Left ventricle myocardium inferior (tissue), 1 donor: ENCODE measurements at places on chromosomes 2 and 18. TPM values are rescaled to one million over a fixed set of nuclear protein-coding genes. Genes with fewer than 3 reads are reported as not detected.

Gene BMP10
- 0.19 TPM for total RNA-seq

Gene SLC8A1
- total RNA-seq = 990 TPM

- H3K27ac ChIP-seq = no peak overlapping the region
- no peak for DNase-seq
- no peaks in the 10 kb centered on the region for H3K27me3 ChIP-seq
- no peaks in the 10 kb centered on the region for H3K36me3 ChIP-seq
Measured at GRCh38 chr2:15952451-15953146, 12.2 kb downstream of the MYCN start.

DNA sequence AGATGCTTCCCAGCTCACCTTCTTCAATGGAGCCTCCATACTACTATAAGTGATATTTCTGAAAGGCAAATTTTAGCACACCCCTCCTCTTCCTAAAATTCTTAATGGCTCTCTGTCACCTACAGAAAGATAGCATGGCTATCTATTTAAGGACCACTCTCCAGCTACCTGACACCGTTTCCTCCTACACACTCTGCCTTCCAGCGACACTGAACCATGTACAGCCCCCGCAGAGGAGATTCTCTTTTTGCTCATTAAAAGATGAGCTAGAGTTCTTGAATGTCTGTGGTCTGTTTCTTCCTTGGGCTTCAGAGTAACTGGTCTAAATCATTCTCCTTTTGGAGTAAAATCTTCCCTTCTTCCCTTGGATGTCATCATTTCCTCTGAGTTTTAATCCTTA is 38.4 kb upstream of the GAREM1 start:
- H3K4me1 ChIP-seq = no peaks in the 10 kb centered on the region
- H3K4me3 ChIP-seq = no peak overlapping the region
- DNase-seq = no peak

DNA sequence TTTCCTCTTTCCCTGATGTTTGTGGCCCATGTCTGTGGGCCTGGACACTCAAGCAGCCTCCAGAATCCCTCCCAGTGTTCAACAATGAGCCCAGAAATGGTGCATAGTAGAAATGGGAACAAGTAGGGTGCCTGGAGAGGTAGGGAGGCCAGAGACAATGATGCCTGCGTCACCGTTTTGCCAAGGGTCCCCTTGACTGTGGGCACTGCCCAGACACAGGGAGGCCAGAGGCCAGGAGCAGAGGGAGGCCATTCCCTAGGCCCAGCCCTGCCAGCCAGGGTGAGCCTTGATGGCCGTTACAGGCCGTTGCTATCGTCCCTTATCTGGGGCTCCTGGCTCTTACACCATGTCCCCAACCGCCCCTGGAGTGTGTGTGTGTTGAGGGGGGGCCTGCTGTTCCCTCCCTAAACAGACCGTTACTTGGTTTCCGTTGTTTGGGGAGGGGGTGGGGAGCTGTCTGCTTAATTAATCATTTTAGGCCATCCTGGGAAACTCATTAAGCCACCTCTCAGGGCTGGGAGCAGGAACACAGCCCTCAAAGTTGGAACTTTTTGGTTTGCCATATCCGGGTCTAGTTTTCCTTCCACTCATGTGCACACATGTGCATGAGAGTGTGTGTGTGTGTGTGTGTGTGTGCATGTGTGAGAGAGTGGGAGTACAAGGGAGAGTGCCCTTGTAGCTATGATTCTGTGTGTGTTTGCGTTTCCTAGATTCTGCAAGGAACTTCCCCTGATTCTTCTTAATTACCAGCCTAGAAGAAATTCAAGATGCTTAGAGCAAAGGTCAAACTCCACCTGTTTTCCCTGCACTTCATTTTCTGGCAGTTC is 135.2 kb upstream of the HAAO start:
- H3K4me1 ChIP-seq = peaks cover 100% of the 10 kb centered on the region
- DNase-seq = peak; percentile 62
- H3K36me3 ChIP-seq = no peaks in the 10 kb centered on the region

Gene ACTG2
- 1.6 TPM for total RNA-seq

Gene PAX3
- total RNA-seq = 0.30 TPM

DNA sequence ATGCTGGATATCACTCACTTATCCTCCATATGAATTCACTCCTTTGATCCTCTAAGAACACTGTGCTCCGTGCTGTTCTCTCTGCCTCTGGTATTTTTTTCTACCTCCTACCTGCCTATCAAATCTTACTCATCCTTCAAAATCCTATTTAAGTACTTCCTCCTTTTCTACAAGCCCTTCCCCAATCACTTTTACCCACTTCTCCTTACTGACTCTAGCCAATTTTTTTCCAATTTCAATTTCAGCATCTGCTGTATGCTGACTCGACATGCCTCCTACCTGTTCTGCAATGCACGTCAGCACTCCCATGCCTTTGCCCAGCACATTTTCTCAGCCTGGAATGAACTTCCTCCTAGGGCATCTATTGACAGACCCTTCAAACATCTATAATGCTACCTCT is 37.3 kb upstream of the LNPK start:
- H3K4me3 ChIP-seq = no peak overlapping the region
- no peaks in the 10 kb centered on the region for H3K36me3 ChIP-seq
- DNase-seq = no peak
- peaks cover 27% of the 10 kb centered on the region for H3K27me3 ChIP-seq
- no peak overlapping the region for H3K27ac ChIP-seq

Gene USP34
- total RNA-seq = 50.0 TPM

DNA sequence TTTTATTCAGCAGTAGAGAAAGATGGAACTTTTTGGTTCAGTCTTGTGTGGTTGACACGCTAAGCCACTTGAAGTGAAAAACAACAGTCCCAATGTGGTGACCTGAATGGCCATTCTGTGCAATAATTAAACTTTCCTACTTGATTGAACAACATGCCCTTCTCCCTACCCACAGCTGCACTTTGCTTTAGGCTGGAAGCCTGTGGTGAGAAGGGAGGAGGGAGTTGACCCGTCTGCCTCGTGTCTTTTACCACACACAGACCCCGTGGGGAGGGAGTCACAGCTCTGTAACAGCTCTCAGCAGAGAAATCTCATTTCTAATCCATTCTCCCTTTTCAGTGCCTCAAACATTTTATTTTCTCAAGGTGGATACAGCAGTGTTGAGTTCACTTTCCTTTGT is 138.2 kb upstream of the PKDCC start:
- H3K4me1 ChIP-seq = peaks cover 21% of the 10 kb centered on the region
- no peaks in the 10 kb centered on the region for H3K36me3 ChIP-seq
- no peaks in the 10 kb centered on the region for H3K27me3 ChIP-seq

DNA sequence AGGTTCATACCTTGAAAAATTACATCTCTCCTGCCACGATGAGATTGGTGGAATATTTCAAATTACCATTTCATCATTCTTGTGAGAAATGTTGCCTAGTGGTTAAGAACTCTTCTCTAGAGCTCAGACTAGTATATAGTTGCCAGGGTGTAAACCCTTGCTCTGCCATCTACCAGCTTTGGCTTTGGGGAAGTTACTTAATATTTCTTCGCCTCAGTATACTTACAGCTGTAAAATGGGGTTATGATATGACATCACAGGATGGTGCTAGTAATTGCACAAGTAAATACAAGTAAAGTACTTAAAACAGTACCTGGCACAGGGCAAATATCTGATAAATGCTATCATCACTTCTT is 1.5 kb downstream of the SPOPL start:
- peaks cover 74% of the 10 kb centered on the region for H3K4me1 ChIP-seq
- H3K27me3 ChIP-seq = no peaks in the 10 kb centered on the region
- H3K36me3 ChIP-seq = no peaks in the 10 kb centered on the region
- H3K27ac ChIP-seq = peak overlapping the region; percentile 95
- no peak for DNase-seq

DNA sequence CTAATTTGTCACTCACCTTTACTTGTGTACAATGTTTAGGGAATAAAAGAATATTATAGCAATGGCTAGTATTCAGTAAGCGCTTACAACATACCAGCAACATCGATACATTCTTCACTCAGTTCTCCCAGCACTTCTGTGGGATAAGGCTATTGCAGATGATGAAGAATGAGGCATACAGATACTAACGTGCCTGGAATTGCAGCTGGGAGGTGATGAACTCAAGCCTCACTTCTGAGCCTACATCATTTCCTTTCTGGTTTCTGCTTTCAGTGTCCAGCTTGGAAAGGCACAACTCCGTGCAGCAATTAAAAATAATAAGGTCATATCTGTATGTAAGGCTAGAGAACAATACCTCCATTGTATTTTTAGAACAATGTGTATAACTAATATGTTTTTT is 95.4 kb upstream of the AQP4 start:
- H3K4me3 ChIP-seq = no peak overlapping the region
- no peak for DNase-seq
- no peaks in the 10 kb centered on the region for H3K27me3 ChIP-seq
- H3K4me1 ChIP-seq = peaks cover 15% of the 10 kb centered on the region

Gene PJVK
- total RNA-seq = 0.91 TPM

Gene COL4A4
- total RNA-seq = 8.9 TPM

DNA sequence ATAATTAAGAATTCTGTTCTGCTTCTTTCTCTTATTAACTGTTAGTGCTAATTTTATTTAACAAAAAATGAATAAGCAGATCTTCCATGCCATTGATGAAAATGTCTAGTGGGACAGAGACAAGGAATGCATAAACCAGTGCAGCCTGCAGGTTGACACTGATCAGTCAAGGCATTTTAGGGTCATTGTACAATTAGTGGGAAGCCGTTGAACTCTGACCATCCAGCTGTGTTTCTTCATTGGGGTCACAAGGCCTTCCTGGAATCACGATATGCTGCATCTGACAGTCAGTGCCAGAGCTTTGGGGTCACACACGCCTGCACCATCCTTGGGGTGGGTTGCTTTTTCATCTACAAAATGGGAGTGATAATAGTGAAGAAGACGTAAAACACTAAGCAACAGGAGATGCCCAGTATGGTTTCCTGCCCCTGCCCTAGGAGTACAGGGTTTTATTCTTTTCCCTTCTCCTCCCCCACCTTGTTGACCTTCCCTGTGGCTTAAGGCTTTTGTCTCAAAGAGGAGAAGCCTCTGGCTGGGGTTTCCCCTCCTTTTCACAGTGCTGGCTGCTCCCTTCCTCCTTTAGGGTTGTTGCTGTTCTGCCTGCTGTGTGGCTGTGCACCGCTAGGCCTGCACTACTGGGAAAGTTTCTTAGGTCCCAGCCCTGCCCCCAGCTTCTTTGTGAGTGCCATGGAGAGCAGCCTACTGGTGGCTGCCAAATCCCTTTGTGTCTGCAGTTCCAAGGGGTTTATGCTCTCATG is 245.6 kb downstream of the TPGS2 start:
- no peak overlapping the region for H3K4me3 ChIP-seq
- no peaks in the 10 kb centered on the region for H3K27me3 ChIP-seq
- H3K36me3 ChIP-seq = no peaks in the 10 kb centered on the region

DNA sequence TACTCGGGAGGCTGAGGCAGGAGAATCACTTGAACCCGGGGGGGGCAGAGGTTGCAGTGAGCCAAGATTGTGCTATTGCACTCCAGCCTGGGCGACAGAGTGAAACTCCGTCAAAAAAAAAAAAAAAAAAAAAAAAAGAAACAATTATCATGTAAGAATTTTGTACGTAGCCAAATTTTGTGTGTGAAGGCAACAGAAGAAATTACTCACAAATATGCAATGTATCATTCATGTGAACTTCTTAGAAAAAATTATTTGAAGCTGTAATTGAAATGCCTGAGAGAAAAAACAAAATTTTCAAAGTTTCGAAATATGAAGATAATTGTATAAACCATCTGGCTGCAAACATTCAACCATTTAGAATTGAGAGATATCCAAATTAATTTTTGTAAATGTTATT is 204.8 kb upstream of the PARD3B start:
- H3K36me3 ChIP-seq = no peaks in the 10 kb centered on the region
- H3K4me1 ChIP-seq = no peaks in the 10 kb centered on the region
- H3K4me3 ChIP-seq = peak overlapping the region; percentile 20
- H3K27ac ChIP-seq = no peak overlapping the region
- no peak for DNase-seq

DNA sequence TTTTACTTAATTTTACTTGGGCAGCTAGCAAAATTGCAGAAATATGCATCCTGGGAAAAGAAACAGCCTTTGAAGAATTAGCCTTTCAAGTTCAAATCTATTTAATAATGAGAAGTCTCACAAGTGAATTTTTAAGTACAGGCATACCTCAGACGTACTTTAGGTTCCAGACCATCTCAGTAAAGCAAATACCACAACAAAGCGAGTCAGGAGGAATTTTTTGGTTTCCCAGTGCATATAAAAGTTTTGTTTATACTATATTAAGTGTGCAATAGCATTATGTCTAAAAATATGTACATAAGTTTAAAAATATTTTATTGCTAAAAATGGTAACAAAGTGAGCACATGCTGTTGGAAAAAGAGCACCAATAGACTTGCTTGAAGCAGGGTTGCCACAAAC is 50.8 kb upstream of the TWSG1 start:
- H3K27ac ChIP-seq = no peak overlapping the region
- no peaks in the 10 kb centered on the region for H3K4me1 ChIP-seq
- no peaks in the 10 kb centered on the region for H3K27me3 ChIP-seq
- H3K4me3 ChIP-seq = no peak overlapping the region

DNA sequence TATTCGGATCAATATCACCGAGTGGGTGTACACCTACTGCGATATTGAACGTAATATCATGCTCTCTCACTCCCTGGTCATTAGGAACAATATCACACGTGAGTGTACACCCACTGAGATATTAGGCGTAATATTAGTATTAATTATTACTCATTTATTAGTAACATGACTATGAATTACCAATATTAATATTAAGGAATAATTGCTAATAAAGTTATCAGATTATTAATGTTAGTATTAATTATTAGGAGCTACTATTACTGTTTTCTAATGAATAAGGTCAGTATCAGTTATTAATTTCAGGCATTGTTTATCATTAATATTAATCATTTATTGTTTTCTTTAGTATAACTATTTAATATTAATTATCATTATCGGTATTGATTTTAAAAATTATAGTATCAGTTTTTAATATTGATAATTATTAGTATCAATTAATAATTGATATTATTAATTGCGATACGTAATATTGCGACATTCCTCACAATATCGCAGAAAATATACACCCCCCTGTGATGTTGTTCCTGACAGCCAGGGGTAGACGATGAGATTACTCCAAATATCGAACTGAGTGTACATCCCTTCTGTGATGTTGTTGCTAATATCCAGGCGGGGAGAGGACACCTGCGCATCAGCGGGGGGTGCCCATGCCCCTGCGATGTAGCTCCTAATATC is 84.2 kb downstream of the DAPL1 start:
- no peaks in the 10 kb centered on the region for H3K36me3 ChIP-seq
- H3K4me1 ChIP-seq = no peaks in the 10 kb centered on the region
- H3K27ac ChIP-seq = no peak overlapping the region
- H3K27me3 ChIP-seq = peaks cover 4% of the 10 kb centered on the region
- no peak for DNase-seq

DNA sequence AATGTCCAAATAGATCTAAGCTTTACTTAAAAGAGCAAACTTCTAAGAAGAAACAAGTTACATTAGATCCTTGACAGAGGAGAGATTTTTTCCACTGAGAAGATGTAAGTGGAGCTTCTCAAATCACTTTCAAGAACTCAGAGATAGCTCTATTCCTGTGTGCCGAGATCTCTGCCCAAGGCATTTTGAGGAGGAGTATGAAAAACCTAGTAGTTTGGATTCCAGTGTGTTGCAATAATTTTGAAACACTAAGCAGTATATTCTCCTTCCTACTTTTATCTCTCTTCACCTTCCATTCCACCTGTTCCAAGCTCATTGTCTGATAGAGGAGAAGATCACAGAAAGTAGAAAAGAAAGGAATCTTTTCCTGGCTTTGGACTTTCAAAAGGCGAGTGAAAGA is 192.0 kb upstream of the TANK start:
- H3K4me1 ChIP-seq = peaks cover 35% of the 10 kb centered on the region
- H3K36me3 ChIP-seq = no peaks in the 10 kb centered on the region
- no peaks in the 10 kb centered on the region for H3K27me3 ChIP-seq
- DNase-seq = no peak
- peak overlapping the region; percentile 52 for H3K27ac ChIP-seq
- H3K4me3 ChIP-seq = no peak overlapping the region

Gene BCL11A
- 27.1 TPM for total RNA-seq
